Hippocampal formation (tissue), 2 donors: ENCODE measurements at places on chromosomes 5 and 9.
A peak's percentile ranks its signal among the peaks of the same experiment; 100 is the strongest.

- DNase-seq, result no peak
Observed at GRCh38 chr9:17480966-17481365, 97.9 kb upstream of the SH3GL2 start.

GRCh38 chr5:177133096-177133852, at the start of gene NSD1:
Gene NSD1, plus strand, starts transcription at chr5:177133773. Its CDS starts 1,331 bp downstream, at chr5:177135104.
- DNase-seq, result peak; percentile 93

DNA sequence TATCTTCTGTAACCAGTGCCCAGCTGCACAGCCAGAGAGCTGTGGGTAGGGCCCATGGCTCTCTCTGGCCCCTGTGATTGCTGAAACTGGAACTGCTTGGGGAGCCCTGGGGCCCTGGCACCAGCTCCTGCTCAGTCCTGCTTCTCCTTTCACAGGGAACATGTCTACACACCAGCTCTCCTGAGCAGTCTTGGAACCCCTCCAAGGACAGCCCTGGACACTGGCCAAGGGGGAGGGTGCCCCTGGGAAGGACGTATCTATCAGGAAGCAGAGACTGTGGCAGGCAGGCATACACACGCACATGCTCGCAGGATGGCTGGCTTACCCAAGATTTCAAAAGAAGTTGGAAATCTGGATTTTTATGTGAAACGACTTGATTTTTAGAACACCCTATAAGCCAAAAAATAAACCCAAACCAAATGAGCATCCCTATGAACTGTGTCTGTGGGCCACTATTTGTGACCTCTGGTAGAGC, 8.8 kb upstream of the TRAF1 start:
- DNase-seq, result peak; percentile 59

- DNase-seq, result peak; percentile 30
Observed at GRCh38 chr5:115246361-115246991, 16.2 kb downstream of the PGGT1B start.

DNA sequence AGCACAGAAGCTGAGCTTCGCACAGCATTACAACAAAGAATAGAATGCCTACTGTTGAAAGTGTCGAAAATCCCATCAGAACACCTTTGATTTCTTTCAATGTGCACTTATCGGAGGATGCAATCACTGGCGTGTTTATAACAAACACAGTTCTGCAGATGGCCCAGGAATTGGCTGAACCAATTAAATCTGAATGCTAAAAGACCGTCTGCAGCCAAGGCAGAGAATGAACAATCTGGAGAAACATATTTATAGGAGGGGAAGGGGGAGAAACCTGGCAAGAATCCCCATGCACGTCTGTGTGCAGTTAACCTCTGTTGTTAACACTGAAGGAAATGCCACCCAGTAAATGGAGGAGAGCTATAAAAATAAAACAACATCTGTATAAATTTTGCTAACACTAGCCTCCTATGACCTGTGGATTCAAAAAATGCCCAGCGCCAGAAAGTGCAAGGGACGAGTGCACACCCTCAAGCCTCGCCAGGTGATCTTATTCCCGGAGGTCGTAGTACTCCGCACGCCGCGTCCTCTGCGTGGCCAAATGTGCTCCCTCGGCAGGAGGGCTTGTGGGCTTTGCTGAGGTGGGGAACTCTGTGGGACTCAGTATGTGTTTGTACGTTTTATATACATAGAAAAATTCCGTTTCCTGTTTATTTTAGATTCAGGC, 56.8 kb downstream of the PTCH1 start:
- no peak for DNase-seq

- no peak for DNase-seq
Observed at GRCh38 chr5:122705851-122706250, 69.0 kb upstream of the SNX2 start.

- no peak for DNase-seq
Observed at GRCh38 chr5:169860585-169860984, 119.7 kb downstream of the INSYN2B start.

- DNase-seq, result no peak
Observed at GRCh38 chr9:118008246-118008645, 304.0 kb downstream of the TLR4 start.

GRCh38 chr5:140228364-140228837, 53.4 kb downstream of the CYSTM1 start:
- DNase-seq, result no peak

GRCh38 chr9:4939118-4939561, 45.9 kb upstream of the JAK2 start:
- no peak for DNase-seq

DNA sequence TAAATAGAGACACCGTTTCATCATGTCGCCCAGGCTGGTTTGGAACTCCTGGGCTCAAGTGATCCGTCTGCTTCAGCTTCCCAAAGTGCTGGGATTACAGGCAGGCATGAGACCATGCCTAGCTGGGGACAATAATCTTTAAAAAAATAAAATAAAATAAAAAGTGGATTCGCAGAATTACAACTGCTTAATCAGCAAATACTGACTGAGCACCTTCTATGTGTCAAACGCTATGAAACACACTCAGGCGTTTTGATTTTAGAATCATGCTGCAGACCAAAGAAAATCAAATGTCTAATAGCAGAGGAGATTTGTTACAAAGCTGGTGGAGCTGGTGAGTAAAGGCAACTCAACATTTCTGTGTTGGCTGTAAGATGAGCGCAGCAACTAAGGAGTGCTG, 22.7 kb upstream of the SH3RF2 start:
- no peak for DNase-seq

GRCh38 chr9:98721643-98722042, 12.9 kb upstream of the GABBR2 start:
- no peak for DNase-seq

DNA sequence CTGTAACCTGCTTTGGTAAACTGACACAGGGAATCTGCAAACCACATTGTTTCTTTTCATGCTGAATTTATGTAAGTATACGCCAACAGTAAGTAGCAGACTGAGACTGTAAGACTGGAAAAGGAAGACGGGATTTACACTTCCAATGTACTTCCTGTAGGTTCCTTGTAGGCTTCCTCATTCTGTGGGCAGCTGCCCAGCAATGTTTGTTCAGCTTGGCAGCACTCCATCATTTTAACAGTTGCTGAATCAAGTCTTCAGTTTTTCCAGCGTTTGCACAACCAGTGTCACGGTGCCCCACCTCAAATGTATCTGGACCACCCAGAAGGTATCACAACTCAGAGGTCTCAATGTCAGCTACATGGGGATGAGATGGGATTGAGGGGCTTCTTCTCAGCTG, 232.6 kb downstream of the PRDM9 start:
- DNase-seq, result no peak

DNA sequence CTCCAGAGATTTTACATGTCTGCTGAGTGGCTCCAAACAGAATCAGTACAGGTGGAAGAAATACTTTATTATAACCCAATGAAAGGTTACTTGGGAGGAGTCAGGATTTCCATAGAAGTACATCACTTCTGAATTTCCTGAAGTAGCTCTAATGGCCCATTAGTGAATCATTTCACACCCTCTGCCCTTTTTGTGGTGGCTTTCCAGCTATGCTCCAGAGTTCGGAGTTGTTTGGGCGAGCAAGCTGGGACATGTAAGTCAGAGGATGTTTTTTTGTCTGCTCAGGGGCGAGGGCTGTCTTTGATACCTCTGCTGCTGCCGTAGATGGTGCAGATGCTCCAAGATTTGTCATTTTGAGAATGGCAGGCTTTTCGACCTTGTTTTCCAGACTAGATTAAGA, 226.1 kb downstream of the GOLPH3 start:
- no peak for DNase-seq

DNA sequence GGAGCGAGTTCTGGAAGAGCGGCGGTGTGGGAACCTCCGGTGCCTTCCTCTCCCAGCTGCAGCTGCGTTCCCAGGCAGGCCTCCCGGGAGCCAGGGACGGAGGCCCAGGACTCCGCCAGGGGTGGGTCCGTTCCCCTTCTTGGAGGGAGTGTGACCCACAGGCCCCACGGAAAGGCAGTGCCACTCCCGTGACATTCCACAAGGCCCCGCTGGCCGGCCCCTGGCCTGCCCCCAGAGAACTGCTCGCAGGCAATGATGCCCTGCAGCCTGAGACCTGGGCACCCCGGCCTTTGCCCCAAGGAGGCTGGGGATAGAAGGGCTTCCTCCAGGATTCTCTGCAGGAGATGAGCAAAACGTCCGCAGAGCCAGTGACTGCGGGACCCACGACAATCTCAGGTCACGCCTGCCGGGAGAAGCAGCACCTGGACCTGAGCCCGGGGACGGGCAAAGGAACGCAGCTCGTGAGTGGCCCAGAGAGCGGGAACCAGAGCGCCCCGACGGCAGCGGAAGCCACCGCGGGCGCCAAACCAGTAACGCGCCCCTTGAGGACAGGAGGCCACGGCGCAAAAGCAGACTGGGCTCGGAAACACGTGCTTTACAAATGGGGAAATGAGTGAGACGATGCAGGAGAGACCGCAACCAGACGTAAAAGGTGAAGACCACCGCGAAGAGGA, 9.3 kb downstream of the OBP2B start:
- DNase-seq, result no peak

- no peak for DNase-seq
Observed at GRCh38 chr5:96226941-96227552, 206.0 kb downstream of the PCSK1 start.

GRCh38 chr9:86655147-86655546, 292.2 kb downstream of the GAS1 start:
- DNase-seq, result no peak

GRCh38 chr9:33229359-33230114, 10.4 kb upstream of the SPINK4 start:
- DNase-seq, result no peak

- DNase-seq, result peak; percentile 29
Observed at GRCh38 chr9:120985819-120986222, 59.2 kb upstream of the TRAF1 start.

GRCh38 chr9:34989946-34990635, 546 bp downstream of the DNAJB5 start:
- DNase-seq, result no peak

DNA sequence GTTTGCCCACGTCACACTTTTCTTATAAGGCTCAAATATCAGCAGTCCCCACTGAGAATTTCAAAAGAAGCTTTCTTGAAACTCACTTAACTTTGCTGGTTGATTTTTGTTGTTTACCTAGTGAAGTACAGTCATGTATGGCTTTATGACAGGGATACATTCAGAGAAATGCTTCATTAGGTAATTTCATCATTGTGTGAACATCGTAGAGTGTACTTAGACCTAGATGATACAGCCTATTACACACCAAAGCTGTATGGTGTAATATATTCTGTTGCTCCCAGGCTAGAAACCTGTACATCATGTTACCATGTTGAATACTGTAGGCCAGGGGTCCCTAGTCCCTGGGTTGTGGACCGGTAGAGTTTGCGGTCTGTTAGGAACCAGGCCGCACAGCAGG, 177.0 kb downstream of the ARRDC3 start:
- no peak for DNase-seq

GRCh38 chr9:3027210-3027609, 183.3 kb upstream of the PUM3 start:
- no peak for DNase-seq

DNA sequence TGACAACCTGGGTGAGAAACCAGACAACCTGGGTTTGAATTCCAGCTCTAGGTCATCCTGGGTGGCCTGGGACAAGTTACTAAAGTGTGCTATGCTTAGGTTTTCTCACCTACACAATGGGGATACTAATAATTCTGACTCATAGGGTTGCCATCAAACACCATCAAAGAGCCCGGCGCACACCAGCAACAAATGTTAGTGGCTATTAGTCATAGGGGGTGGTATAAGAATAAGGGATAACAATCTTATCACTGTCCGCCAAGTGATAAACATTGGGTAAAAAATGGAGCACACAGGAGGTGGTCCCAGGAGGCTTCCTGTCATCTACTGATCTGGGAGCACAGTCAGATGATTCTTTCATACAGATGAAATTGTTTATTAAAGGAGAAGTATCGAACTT, 61.4 kb upstream of the AFAP1L1 start:
- DNase-seq, result no peak

GRCh38 chr5:152349683-152350526, 55.2 kb downstream of the NMUR2 start:
- peak; percentile 44 for DNase-seq

GRCh38 chr5:7068156-7068555, 327.8 kb upstream of the ADCY2 start:
- DNase-seq, result no peak

DNA sequence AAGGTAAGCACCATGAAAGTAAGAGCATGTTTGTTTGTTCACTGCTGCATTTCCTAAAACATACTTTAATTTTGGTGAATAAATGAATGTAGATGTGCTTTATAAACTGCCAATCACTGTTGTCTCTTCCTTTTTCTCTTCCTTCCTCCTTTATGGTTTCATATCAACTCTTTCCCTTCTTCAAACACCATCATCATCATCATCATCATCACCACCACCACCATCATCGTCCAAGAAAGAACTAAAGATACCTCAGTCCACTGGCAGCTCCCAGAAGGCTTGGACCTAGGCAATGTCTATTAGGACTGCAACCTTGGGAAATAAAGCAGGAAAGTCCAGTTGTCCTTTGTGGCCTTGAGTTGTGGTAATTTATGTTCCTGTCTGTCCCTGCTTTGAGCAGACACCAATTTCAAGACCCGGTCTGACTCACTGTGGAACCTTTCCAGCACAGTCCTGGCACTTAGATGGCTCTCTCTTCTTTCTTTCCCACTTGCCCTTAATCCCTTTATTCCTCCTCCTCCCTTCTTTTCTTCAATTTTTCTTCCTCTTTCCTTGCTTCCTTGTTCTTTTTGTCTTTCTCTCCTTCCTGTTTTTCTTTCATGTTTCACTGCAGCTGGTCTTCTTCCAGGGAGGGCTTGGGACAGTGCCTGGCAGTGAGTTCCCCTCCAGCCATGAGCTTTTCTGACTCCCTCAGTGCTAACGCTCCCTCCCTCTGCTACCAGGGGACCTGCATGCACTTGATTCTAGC, 99.3 kb downstream of the ANGPTL2 start:
- no peak for DNase-seq

- DNase-seq, result no peak
Observed at GRCh38 chr5:351921-352245, 30.4 kb downstream of the AHRR start.

DNA sequence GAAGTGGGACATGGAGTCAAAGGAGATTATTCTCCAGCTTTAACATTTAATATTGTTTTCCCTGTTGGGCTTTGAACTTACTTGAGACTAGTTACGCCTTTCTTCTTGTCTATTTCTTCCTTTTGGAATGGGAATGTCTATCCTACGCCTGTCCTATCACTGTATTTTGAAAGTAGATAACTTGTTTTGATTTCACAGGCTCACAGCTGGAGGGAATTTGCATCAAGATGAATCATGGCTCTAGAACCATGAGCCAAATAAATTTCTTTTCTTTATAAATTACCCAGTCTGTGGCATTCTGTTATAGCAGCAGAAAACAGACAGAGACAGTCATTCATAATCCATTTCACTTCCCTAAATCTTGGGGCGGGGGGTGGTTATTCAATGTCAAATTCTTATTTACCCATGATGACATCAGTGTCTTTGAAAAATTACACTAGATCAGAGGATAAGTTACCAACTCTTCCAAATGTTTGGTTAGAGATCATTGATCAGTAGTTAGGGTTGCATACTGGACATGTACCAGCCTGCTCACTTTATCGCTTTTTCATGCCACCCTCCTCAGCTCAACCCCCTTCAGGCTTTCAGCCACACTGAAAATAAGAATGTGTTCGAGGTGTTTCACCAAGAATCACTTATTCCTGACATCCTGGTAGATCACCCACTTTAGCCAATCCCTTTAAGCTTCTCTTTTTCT, 419.6 kb upstream of the PIK3R1 start:
- DNase-seq, result no peak
